ENCODE measurements at places on chromosomes 16 and 17.

- no peak for DNase-seq
Observed at GRCh38 chr16:53913099-53913870, 209.3 kb downstream of the FTO start.

DNA sequence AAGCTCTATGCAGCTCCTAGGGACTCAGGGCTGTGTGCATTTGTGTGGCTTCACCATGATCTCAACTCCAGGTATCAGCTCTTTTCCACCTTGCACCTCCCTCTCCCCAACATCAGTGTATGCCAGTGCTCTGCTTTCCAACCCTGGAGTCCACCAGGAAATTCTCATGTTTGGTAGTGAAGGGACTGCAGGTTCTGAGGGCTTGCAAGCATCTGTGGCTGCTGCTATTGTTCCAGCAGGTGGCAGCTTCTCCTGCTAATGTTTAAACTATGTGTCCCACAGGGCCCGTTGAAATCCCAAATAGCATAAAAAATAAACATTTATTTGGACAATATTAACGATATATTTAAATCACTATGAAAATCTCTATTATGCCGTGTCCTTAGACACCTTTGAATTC is 82.0 kb downstream of the RGS9 start:
- no peak for DNase-seq

- no peak for DNase-seq
Observed at GRCh38 chr17:42294469-42295398, 6.4 kb downstream of the STAT5A start.

DNA sequence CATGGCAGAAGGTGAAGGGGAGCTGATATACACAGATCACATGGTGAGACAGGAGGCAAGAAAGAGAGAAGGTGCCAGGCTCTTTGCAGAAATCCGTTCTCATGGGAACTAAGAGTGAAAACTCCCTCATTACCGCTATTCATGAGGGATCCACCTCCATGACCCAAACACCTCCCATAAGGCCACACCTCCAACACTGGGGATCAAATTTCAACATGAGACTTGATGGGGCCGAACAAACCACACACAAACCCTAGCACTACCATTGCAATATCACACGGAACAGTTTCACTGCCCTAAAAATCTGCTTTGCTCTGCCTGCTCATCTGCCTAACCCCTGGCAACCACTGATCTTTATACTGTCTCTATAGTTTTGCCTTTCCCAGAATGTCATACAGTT is 34.8 kb downstream of the C17orf67 start:
- DNase-seq = no peak

DNA sequence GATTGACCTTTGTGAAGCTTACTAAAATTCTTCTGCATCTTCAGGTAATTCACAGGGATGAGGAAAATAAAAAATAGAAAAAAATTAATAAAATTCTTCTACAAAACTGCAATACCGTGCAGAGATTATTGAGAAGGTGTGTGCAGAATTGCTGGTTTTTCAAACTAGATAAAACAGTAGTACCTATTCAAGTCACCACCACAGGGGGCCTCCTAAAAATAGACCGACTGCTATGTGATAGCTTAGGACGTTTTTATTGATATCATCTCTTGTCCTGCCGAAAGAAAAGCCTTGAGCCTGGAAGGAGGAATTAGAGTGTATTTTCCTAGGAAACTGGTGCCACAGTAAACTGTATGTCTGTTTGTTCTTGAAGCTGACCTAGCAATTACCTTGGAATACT is 325.9 kb downstream of the ZFHX3 start:
- DNase-seq = no peak

GRCh38 chr16:23679274-23679985 is 741 bp downstream of the PLK1 start:
- DNase-seq = no peak

Data from epithelial cell of prostate (primary cell).